HCT116 (cell line): ENCODE measurements at places on chromosomes 5 and 9. TPM values are rescaled to one million over a fixed set of nuclear protein-coding genes. Genes with fewer than 3 reads are reported as not detected.

PDE6A gene
- not detected for total RNA-seq

ROR2 gene
- total RNA-seq: 15.7 TPM

SAPCD2 gene
- total RNA-seq: 71.7 TPM

APBA1 gene
- total RNA-seq: 0.20 TPM

DNA sequence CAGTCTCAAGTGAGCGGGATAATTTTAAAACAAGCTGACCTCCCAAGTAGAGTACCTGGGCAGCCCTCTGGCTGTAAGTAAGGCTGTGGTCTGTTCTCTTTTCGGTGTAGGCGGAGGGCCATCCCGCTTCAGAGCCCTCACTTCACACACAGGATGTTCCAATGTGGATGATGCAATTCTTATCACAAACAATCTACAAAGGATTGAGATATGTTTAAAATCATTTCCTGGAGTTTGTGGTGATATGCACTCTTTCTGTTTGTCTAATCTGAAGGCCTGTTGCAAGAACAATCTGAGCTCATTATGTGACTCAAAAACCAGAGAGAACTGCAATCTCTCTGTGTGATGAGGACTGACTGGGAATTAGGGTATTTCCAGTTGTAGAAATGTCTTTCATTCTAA lies 42.5 kb downstream of the ITGA2 start:
- peak overlapping the region; percentile 50 for H3K27ac ChIP-seq
- H3K36me3 ChIP-seq: no peaks in the 10 kb centered on the region
- DNase-seq: peak; percentile 27
- no peak overlapping the region for H3K4me3 ChIP-seq
- peaks cover 76% of the 10 kb centered on the region for H3K4me1 ChIP-seq
